NCI-H146 (cell line): ENCODE measurements at places on chromosomes 1 and 21.

GRCh38 chr1:29785554-29785953 lies 549.2 kb downstream of the PTPRU start:
- DNase-seq = no peak

- no peak for DNase-seq
Observed at GRCh38 chr21:30882866-30883597, 1.7 kb upstream of the KRTAP11-1 start.

DNA sequence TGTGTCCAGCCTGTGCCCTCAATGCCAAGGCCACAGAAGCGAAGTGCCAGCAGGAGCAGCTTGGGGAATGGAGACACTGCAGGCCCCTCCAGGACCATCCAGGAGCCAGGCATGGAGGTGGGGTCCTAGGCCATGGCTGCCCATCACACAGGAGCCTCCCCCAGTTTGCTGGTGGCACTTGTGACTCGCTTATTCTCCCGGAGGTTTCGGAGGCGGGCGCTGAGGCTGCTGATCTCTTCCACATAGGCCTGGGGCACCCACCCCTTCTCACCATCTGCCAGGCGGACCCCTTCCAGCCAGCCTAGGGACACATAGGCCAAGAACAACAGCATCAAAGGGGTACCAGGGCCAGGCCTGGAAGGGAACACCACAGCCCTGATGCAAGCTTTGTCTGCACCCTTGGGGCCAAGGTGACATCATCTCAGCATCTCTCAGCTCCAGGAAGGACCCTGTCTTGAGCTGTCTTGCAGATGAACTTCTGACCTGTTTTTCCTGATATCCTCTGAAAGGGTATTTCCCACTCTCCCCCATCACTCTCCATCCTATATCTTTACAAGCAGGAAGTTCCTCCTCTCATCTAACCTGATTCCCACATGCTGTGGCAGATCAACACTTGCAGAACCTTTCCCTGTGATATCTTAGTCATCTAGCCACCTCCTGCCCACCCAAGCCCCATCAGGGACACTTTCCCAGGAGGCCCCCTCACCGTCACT lies 13.9 kb downstream of the ARHGEF19 start:
- DNase-seq = no peak

GRCh38 chr1:83931658-83932253 lies 67.2 kb downstream of the TTLL7 start:
- peak; percentile 56 for DNase-seq

- DNase-seq = no peak
Observed at GRCh38 chr21:31233711-31234110, 110.3 kb downstream of the TIAM1 start.

DNA sequence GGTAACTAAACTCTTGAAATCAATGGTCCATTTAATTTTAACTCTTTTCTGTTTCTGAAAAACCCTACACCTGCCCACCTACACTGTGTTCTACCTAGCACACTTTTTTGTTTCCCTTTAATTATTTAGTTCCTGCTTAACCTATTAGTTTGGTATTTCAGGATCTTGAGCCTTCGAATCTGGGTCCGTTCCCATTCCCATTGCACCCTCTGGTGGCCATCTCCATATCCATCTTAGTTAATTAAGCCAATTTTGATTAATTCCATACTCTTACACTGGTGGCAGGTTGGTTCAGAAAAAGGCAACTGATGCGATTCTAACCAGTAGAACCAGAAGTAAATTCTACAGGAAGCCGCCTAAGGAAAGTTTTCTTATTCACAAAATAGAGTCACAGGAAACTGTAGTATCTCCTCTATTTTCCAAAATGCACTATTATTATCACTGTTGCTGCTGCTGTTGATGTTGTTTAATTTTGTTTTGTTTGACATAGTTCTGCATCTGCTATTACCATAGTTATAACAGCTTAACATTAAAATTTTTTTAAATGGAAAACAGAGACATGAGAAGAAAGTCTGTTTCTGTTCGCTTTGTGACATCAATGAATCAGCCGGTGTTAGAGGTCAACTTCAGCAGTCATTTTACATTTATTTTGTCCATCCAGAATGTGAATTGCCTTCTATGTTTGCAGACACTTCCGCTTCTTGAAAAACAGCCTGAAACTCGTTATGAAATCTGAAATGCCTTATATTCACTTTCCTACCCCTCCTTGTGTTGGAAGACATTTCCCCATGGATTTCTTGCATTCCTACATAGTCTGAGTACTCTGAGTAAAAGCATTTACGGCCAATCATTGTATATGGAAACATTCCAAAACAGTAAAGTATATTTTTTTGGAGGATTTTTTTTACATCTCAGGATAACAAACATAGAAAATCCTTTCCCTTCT lies 115.5 kb upstream of the NCAM2 start:
- DNase-seq = peak; percentile 50

- peak; percentile 54 for DNase-seq
Observed at GRCh38 chr1:108962681-108963051, 618 bp downstream of the CLCC1 start.

DNA sequence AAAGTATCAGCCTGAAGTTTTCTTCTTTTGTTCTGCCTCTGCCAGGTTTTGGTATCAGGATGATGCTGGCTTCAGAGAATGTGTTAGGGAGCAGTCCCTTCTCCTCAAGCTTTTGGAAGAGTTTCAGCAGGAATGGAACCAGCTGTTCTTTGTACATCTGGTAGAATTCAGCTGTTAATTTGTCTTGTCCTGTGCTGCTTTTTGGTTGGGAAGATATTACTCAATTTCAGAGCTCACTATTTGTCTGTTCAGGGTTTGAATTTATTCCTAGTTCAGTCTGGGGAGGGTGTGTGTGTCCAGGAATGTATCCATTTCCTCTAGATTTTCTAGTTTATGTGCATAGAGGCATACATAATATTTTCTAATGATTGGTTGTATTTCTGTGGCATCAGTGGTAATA lies 12.8 kb downstream of the ZNF678 start:
- no peak for DNase-seq

GRCh38 chr21:32356874-32357395 lies 35.9 kb downstream of the URB1 start:
- no peak for DNase-seq

DNA sequence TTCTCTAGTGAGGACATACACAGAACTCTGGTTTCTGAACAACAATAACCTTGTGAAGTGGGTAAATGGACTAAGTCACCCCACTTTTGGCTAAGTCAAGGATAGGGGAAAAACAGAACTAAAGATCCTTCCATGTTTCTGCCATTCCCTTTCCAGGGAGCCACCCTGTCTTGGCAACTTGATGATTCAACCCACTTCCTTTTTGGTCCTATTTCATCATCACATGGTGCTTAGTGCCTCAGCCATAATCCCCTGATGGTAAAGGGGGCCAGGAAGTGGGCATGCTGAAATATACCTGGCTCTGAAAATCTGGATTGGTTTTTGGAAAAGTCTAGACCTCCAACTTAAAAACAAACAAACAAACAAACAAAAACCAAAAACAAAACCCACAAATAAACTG lies 206.4 kb upstream of the FOXD3 start:
- DNase-seq = no peak

DNA sequence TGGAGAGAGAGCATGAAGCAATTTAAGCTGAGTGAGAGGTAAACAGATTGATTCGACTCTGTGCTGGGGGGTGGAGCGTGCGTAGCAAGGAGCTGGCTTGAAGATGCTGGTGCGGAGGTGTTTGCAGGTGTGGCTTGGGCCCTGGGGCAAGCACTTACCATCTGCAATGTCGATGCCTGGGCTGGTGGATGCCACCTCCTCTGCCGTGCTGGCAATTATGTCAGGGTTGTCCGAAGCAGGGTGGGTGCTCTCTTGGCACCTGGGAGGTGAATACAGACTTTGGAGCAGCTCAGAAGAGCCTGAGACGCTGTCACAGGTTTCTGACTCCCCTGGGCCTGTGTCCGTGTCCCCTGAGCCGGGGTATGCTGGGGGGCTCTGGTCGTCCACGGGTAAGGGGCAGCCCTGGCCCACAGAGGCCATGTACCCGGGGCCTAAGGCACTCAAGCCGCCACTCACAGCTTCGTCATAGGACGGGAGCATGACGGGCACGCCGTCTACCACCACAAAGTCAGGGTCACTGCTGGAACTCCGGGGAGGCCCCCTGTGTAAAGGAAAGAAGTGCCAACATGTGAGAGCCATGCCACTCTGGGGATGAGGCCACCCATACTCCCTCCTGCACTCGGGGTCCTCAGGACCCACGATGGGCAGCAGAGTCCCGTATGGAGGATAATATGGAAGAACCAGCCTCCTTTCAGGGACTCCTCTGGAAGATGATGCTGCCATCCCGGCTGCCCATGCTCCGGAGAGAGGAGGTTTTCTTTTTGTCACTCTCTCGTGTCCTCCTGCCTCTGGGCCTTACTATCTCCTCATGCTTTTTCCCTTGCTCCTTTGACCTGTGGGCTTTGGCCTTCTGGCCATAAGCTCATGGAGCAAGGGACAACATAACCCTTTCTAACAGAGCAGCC lies 80.3 kb upstream of the TLR5 start:
- no peak for DNase-seq

DNA sequence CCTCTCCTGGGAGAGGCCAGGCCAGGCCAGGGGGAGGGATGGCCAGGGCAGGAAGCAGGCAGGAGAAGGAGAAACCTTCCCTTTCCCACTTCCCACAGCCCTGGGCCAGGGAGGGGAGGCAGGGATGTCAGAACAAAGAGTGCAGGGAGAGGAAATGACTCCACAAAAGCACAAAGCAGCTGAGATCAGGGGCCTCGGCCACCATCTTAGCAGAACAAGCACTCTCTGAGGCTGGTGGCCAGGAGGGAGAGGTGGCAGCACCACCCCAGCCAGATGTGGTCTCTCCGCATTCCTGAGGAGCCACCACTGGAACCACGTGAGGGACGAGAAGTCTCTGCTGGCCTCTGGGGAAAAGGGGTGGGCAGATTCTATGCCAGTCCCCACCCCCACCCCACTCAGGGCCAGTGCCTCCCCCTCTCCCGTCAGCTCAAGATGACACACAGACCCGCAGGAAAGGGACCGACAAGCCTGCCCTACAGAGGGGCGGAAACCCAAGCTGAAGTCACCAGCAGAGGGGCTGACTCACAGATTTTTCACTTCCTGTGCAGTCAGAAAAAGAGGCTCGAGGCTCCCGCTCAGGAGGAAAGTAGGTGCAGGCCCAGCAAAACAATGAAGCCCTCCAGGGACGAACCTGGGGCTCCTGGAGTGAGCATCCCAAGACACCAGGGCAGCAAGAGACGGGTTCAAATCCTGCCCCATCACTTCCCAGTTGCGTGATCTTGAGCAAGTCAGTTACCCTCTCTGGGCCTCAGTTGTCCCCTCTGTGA lies 24.1 kb upstream of the ALDH4A1 start:
- DNase-seq = no peak

DNA sequence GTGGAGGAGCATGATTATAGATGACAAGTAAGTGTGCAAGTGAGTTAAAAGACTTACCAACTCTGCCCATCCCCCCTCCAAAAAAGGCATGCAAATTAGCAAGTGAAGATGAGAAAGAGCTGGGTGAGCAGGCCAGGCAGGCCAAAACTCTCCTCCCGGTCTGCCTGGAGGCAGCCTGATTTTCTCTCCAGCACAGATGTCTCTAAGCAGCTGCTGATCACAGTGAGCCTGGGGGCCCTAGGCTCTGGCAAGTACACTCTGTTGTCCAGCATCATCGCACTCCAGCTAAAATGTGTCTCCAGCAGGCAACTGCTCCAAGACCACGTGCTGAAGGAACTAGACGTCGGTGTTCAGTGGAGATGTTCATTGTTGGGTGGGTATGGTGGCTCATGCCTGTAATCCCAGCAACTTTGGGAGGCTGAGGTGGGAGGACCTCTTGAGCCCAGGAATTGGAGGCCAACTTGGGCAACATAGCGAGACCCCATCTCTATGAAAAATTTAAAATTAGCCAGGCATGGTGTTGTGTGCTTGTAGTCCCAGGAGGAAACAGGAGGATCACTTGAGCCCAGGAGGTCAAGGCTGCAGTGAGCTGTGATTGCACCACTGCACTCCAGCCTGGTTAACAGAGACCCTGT lies 56.7 kb upstream of the PUM1 start:
- DNase-seq = no peak

GRCh38 chr1:115373305-115373704 lies 35.3 kb upstream of the NGF start:
- DNase-seq = no peak

DNA sequence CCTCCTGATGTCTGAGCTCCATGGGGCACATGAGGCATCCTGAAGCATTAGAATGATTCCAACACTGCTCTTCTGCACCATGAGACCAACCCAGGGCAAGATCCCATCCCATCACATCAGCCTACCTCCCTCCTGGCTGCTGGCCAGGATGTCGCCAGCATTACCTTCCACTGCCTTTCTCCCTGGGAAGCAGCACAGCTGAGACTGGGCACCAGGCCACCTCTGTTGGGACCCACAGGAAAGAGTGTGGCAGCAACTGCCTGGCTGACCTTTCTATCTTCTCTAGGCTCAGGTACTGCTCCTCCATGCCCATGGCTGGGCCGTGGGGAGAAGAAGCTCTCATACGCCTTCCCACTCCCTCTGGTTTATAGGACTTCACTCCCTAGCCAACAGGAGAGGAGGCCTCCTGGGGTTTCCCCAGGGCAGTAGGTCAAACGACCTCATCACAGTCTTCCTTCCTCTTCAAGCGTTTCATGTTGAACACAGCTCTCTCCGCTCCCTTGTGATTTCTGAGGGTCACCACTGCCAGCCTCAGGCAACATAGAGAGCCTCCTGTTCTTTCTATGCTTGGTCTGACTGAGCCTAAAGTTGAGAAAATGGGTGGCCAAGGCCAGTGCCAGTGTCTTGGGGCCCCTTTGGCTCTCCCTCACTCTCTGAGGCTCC lies 11.1 kb upstream of the RASSF5 start:
- DNase-seq = no peak

DNA sequence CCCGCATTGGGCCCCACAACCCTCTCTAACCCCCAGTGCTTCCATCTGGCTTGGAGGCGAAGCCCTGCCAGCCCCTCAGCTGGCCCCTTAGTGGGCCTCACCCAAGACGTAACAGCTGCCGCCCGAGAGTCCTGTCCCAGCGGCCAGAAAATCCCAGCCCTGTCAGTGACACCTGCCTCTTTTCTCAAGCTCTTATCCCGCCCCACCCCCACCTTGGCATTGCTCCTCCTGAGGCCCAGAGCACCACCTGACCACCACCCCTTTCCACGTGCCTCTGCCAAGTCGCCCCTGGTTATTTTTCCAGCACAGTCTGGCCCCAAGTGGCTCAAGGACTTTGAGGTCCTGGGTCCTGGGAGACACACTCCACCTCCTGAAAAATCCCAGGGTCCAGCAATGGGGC lies 5.9 kb upstream of the CTRC start:
- DNase-seq = no peak

- DNase-seq = no peak
Observed at GRCh38 chr1:175174309-175175102, 18.1 kb downstream of the KIAA0040 start.

GRCh38 chr1:163730411-163730821 lies 408.7 kb downstream of the NUF2 start:
- no peak for DNase-seq

DNA sequence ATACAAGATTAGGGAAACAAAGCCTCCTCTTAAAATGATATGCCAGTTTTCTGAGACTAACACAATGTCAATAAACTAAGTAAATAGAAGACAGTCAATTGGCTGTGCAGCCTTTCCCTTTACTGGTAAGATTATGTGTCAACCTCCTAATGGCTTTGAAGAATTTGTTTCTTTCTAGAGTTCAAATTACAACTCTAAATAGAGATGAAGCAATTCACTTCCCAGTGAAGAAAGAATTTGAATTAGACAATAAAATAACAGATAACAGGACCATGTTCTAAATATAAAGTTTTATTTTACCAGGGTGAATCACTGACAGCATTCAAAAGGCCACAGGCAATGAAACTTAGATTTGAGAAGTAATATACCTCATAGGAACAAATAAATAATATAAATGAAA lies 680.3 kb downstream of the PLA2G4A start:
- peak; percentile 55 for DNase-seq

- no peak for DNase-seq
Observed at GRCh38 chr21:26925122-26925521, 41.8 kb downstream of the ADAMTS5 start.
